ENCODE measurements at places on chromosomes 2 and 18. TPM values are rescaled to one million over a fixed set of nuclear protein-coding genes. Genes with fewer than 3 reads are reported as not detected.

GRCh38 chr2:118576109-118576855 lies 271.2 kb downstream of the EN1 start:
- H3K4me3 ChIP-seq = no peak overlapping the region
- no peak for DNase-seq

LYG2 gene
- not detected for total RNA-seq

OTX1 gene
- total RNA-seq = not detected

- H3K4me1 ChIP-seq = peaks cover 76% of the 10 kb centered on the region
- peak overlapping the region; percentile 85 for H3K27ac ChIP-seq
- peaks cover 4% of the 10 kb centered on the region for H3K27me3 ChIP-seq
- H3K36me3 ChIP-seq = peaks cover 3% of the 10 kb centered on the region
- DNase-seq = peak; percentile 24
Observed at GRCh38 chr2:204108781-204109295, 172.3 kb downstream of the ICOS start.

DNA sequence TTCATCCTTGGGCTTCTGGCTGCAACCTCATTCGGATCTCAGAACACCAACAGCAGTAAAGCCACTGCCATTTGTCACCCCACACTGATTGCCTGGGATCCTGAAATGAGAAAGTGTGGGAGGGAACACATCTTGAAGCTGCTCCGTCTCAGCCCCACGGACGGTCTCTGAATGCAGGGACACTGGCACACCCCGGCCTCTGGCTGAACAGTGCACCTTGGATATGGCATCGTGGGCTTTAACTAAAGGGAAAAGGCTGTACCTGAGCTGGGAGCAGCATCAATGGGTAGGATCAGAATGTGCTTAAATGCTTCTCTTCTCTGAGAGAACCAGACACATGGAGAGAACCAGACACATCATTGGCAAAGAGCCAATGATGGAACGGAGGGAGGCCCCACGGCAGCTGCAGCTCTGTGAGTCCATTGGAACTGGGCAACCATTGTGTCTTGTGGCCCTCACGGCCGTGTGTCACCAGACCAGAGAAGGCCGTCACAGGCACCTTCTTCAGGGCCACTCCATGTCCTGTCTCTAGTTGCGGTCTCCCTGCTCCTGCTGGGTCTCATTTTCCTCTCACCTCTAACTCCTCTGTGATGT lies 193.4 kb upstream of the MYT1L start:
- peaks cover 2% of the 10 kb centered on the region for H3K27me3 ChIP-seq
- H3K36me3 ChIP-seq = no peaks in the 10 kb centered on the region
- H3K4me1 ChIP-seq = no peaks in the 10 kb centered on the region

DNA sequence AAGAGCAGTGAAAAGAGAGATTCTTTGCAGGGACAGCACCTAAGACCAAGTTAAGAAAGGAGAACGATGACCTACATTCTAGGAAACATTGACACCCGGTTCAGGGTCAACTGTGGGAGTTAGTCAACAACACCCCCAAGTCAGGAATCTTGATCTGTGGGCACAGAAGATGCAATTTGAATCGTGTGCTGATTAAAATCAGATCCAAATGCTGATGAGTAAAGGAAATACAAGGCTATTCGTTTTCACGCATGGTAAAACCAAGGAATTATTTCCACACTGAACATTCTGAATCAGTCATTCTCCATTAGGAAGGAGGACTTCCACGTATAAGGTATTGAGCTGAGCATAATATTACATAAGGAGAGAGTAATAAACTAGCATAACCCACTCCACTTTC lies 124.2 kb downstream of the COPS8 start:
- H3K4me1 ChIP-seq = no peaks in the 10 kb centered on the region
- DNase-seq = no peak
- H3K4me3 ChIP-seq = no peak overlapping the region
- no peaks in the 10 kb centered on the region for H3K36me3 ChIP-seq
- H3K27me3 ChIP-seq = no peaks in the 10 kb centered on the region
- H3K27ac ChIP-seq = no peak overlapping the region

- no peaks in the 10 kb centered on the region for H3K27me3 ChIP-seq
- no peak for DNase-seq
- no peak overlapping the region for H3K4me3 ChIP-seq
- H3K27ac ChIP-seq = no peak overlapping the region
- H3K36me3 ChIP-seq = no peaks in the 10 kb centered on the region
- peaks cover 15% of the 10 kb centered on the region for H3K4me1 ChIP-seq
Observed at GRCh38 chr2:231364061-231364460, 31.4 kb upstream of the B3GNT7 start.

- H3K27ac ChIP-seq = no peak overlapping the region
- H3K4me3 ChIP-seq = no peak overlapping the region
- no peaks in the 10 kb centered on the region for H3K27me3 ChIP-seq
- no peaks in the 10 kb centered on the region for H3K36me3 ChIP-seq
- DNase-seq = no peak
Observed at GRCh38 chr2:34567128-34567527, 968.0 kb upstream of the FAM98A start.

IL1R1 gene
- total RNA-seq = 1.3 TPM

DNA sequence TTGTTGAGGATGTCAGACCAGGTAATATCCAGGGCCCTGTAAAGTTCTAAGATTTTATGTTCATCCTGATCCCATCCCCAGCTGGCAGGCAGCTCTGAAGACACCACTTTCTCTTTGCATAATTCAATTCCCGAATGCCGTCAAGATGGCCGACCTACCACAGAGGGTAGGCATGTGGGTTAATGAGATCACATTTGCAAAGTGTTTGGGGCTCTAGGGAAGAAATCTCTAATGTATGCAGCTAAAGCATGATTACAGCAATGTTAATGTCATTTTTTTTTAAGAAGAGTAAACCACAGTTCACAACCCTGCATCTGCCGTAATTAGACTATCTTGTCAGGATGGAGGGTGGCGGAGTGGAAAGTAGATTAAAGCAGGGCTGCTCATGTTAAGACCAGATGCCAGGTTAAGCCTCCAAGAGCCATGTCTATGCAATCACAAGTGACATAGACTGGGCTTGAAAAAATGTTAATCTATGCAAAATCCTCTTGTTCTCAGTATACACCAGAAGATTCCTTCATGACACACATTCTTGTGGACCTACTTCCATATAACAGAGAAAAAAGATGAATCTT lies 131.4 kb downstream of the ALK start:
- H3K36me3 ChIP-seq = no peaks in the 10 kb centered on the region
- H3K4me1 ChIP-seq = no peaks in the 10 kb centered on the region
- no peak for DNase-seq
- H3K27me3 ChIP-seq = peaks cover 3% of the 10 kb centered on the region
- H3K27ac ChIP-seq = no peak overlapping the region

GRCh38 chr2:142153601-142154000 lies 22.8 kb upstream of the LRP1B start:
- no peaks in the 10 kb centered on the region for H3K36me3 ChIP-seq
- DNase-seq = no peak
- H3K27me3 ChIP-seq = no peaks in the 10 kb centered on the region

GRCh38 chr2:72917138-72917876 lies at the start of gene EMX1:
Gene EMX1, plus strand, starts transcription at chr2:72917519. Its CDS starts 334 bp downstream, at chr2:72917853.
- H3K4me3 ChIP-seq = peak within 1 kb of the TSS; percentile 54
- H3K36me3 ChIP-seq = no peaks in the 10 kb centered on the region
- no peak within 1 kb of the TSS for H3K27ac ChIP-seq
- peak; percentile 22 for DNase-seq
- peaks cover 73% of the 10 kb centered on the region for H3K27me3 ChIP-seq

DNA sequence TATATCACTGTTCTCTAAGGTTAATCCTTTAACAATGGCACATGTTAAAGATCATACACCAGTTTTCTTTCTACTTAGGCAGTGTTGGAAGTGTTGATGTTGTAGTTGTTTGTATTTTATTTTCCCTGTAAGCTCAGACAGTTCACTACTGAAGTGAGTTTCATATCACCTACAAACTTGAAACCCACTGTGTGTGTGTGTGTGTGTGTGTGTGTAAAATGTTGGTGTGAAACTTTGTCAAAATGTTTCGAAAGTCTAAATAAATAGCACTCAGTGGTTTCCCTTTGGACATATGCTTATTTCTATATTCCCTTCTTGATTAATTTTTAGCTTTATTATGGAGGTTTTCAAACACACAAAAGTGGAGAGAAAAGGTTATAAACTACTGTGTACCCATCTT lies 79.8 kb upstream of the CAVIN2 start:
- no peak for DNase-seq
- peaks cover 8% of the 10 kb centered on the region for H3K27me3 ChIP-seq
- no peak overlapping the region for H3K27ac ChIP-seq
- no peaks in the 10 kb centered on the region for H3K36me3 ChIP-seq
- H3K4me3 ChIP-seq = no peak overlapping the region

AKAIN1 gene
- not detected for total RNA-seq

LRATD1 gene
- total RNA-seq = not detected

- H3K4me3 ChIP-seq = no peak overlapping the region
- no peak overlapping the region for H3K27ac ChIP-seq
- DNase-seq = no peak
- no peaks in the 10 kb centered on the region for H3K36me3 ChIP-seq
Observed at GRCh38 chr2:170554278-170554955, 160.7 kb upstream of the SP5 start.

- no peak for DNase-seq
- no peaks in the 10 kb centered on the region for H3K4me1 ChIP-seq
- peaks cover 14% of the 10 kb centered on the region for H3K27me3 ChIP-seq
- no peaks in the 10 kb centered on the region for H3K36me3 ChIP-seq
- H3K4me3 ChIP-seq = no peak overlapping the region
Observed at GRCh38 chr18:3840766-3841165, 390.8 kb downstream of the TGIF1 start.

DNA sequence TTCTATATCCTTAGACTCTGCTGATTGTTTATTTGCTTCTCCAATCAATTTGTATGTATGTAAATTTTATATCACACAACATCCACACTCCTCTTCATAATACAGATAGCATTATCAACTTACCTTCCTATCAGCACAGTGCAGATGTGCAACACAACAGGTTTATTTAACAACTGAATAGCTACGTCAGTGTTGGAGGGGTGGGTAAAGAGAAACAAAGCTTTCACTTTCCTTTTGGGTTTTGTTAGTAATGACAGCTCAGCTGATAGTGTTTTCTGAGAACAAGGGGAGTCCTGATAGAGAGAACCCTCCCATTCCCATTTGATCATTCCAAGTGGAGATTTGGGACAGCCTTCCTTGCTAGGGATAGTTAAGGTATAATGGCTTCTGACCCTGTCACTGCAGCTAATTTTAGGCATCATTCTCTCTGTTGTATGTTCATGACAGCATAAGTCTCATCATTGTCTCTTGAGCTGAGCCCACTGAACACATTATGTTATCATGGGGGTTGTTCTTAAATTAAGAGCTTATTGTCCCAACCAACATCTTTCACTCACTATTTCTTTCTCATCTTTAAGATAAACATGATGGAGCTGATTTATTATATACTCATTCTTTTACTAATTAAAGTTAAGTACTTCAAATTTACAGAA lies 227.7 kb downstream of the GPD2 start:
- H3K4me3 ChIP-seq = no peak overlapping the region
- DNase-seq = no peak
- H3K4me1 ChIP-seq = peaks cover 1% of the 10 kb centered on the region
- no peak overlapping the region for H3K27ac ChIP-seq
- no peaks in the 10 kb centered on the region for H3K36me3 ChIP-seq
- H3K27me3 ChIP-seq = peaks cover 5% of the 10 kb centered on the region

DNA sequence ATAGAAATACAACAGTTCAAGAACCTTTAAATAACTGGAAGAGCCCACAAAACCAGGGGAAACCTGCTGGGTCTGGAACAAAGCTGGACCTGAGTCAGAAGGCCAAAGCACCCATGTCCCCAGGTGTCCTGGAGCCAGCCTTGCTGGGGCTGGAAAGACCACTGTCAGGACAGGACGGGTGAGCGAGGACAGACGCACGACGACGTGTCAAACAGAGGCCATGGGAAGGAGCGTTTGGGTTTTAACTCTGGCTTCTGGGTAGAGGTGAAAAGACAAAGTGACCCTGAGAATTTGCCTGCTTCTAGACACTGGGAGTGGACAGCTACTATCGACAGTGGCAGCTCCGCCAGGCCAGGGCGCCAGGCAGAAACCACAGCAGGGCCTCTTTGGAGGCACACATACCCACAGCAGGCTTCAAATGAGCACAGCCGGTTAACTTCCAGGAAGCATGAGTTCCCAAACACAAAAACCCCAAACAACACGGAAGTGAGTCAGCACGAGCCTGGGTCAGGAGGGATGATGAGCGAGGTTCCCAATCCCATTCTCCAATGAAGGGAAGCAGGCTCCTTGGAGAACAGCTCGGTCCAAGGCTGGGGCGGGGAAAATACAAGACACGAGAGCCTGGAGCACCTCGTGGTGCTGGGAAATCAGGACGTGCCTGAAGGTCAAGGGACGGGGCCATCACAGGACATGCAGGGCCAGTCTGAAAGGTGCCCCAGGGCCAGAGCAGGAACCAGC lies 208.0 kb downstream of the TWIST2 start:
- H3K4me1 ChIP-seq = no peaks in the 10 kb centered on the region
- no peaks in the 10 kb centered on the region for H3K27me3 ChIP-seq
- H3K27ac ChIP-seq = no peak overlapping the region
- peaks cover 23% of the 10 kb centered on the region for H3K36me3 ChIP-seq
- H3K4me3 ChIP-seq = no peak overlapping the region

GRCh38 chr18:11024928-11025669 lies 124.3 kb downstream of the PIEZO2 start:
- no peak overlapping the region for H3K4me3 ChIP-seq
- DNase-seq = no peak
- no peaks in the 10 kb centered on the region for H3K4me1 ChIP-seq
- no peak overlapping the region for H3K27ac ChIP-seq

DNA sequence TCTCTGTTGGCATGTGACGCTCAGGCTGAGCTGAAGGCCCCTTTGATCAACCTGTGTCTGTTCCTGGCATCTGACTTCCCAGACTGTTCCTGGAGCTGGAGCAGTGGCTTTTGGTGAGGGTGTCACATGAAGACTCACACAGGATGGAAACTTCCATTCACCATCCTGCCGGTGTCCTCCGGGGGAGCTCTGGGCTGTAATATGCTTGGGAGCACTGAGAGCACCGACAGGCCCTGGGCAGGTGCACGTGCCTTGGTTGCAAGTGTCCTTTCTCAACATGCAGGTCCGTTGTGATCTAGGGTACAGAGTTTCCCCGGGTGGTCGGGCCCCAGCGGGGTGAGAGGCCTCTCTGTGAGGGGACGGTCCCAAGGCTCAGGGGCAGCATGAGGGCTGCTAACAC lies 24.8 kb upstream of the GBX2 start:
- H3K4me3 ChIP-seq = no peak overlapping the region
- DNase-seq = no peak
- no peaks in the 10 kb centered on the region for H3K36me3 ChIP-seq
- no peak overlapping the region for H3K27ac ChIP-seq
- H3K4me1 ChIP-seq = no peaks in the 10 kb centered on the region
- no peaks in the 10 kb centered on the region for H3K27me3 ChIP-seq

GRCh38 chr2:163659224-163659623 lies 76.6 kb downstream of the FIGN start:
- H3K36me3 ChIP-seq = no peaks in the 10 kb centered on the region
- H3K27ac ChIP-seq = no peak overlapping the region
- no peak for DNase-seq
- H3K4me1 ChIP-seq = no peaks in the 10 kb centered on the region
- H3K27me3 ChIP-seq = no peaks in the 10 kb centered on the region
- H3K4me3 ChIP-seq = no peak overlapping the region

SPHKAP gene
- not detected for total RNA-seq

COX7A2L gene
- 92.1 TPM for total RNA-seq

- no peak overlapping the region for H3K27ac ChIP-seq
- H3K4me3 ChIP-seq = no peak overlapping the region
Observed at GRCh38 chr2:238458651-238459050, 31.9 kb downstream of the ASB1 start.

LHCGR gene
- total RNA-seq = not detected

- peaks cover 28% of the 10 kb centered on the region for H3K36me3 ChIP-seq
- H3K27ac ChIP-seq = no peak overlapping the region
- no peak overlapping the region for H3K4me3 ChIP-seq
- H3K4me1 ChIP-seq = peaks cover 2% of the 10 kb centered on the region
- no peak for DNase-seq
Observed at GRCh38 chr2:61281321-61281720, 119.3 kb downstream of the C2orf74 start.

GPBAR1 gene
- total RNA-seq = 1.0 TPM

Data from activated CD4-positive, alpha-beta T cell treated with anti-CD3 and anti-CD28 coated beads, Interleukin-2, amount 10 ng/mL, durations not matched to agents 7 days and 5 days (primary cell).